ENCODE measurements at places on chromosomes 1 and 21.
A peak's percentile ranks its signal among the peaks of the same experiment; 100 is the strongest.

DNA sequence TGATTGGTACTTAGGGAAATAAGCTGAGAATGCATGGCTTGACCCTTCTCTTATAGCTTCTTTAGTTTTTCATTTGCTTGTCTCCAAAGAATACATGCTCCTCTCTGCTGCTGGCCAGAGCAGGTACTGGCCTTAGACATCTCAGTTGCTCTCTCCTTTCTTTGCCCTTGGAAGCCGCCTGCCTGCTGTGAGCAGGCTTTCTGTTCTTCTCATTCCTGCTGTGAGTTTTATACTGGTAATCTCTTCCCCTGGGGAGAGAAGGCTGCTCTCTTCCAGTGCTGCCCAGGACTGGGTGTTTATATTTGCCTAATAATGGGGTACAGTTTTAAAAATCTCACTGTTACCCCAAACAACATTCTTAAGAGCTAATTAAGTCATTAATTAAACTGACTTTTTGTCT is 323.5 kb upstream of the LRRC7 start:
- no peak for DNase-seq

DNA sequence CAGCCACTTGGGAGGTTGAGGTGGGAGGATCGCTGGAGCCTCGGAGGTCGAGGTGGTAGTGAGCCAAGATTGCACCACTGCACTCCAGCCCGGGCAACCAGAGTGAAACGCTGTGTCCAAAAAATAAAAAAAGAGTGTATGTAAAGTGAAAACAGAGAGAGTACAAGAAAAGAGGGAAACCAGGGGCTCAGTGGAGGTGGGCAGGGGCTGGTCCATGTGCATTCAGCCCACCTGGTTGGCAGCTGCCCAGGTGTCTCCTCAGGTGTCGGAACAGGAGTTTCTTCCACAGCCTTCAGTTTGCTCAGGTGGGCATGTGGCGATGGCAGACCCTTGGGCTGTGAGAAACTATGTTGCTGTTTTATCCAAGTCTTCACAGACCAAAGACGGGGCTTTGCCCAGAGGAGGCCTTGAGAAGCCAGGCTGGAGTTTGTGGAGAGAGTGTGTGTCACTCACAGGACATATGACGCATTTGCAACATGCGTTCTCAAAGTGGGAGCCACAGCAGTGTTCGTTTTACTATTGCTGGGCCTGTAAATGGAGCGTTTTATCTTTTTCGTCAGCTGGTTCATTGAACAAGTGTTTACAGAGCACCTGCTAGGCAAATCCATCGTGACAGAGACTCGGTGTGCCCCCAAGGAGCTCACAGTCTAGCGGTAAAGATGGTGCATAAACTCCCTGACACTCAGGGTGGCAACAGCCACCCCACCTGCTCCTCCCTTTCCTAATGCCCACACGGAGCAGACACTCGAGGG is 22.4 kb upstream of the SAMD11 start:
- no peak for DNase-seq

GRCh38 chr1:16209847-16210407 is 2.5 kb downstream of the ARHGEF19 start:
- no peak for DNase-seq

DNA sequence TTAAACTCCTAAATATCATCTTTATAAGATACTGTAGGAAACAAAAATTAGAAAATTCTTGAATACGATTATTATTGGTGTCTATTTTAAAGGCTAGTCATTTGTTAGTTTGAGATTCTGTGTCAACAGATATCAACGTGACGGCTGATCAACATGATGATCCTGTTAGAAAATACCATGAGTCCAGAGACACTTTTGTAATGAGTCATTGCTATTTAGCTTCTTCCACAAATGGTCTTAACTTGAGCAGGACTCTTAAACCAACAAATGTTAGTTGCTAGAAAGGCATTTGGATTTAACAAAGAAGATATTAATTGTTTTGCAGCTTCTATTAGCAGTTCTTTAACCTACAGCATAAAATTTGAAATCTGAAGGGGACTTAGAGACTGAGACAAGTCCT is 131.2 kb downstream of the TGFB2 start:
- no peak for DNase-seq

DNA sequence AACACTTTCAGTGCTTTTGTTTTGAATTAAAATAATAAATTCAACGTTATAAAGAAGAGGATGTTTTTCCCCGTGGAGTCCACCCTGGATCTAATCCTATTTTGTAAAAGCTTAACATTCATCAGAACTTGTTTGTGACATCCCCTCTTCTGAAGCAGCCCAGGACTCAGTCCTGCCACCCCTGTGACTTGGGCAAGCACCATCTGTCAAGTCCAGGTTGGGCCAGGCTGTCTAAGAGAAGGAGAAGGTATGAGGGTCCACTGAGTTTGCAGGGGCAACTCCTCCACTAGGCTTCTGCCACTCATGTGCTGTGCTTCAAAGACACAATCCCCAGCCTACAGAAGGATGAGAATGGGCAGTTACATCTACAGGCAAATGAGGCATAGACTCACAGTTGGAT is 59.7 kb downstream of the MT1HL1 start:
- DNase-seq = no peak

DNA sequence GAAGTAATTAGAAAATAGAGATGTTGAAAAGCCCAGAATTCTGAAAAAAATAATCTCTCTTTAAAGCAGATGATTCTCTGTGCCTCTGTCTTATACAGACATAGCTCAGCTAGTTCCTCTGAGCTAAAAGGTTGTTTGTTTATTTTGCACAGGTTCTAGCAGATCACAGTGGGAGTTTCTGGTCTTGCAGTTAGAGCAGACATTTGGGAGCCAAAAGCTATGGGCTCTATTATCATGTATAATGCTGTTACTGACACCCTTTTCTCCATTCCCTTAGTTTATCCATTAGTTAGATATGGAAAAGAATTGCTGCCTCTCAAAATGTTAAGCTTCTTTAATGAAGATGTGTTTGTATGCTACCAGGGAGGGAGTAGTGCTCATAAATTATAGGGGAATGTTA is 20.5 kb upstream of the CD55 start:
- DNase-seq = no peak

DNA sequence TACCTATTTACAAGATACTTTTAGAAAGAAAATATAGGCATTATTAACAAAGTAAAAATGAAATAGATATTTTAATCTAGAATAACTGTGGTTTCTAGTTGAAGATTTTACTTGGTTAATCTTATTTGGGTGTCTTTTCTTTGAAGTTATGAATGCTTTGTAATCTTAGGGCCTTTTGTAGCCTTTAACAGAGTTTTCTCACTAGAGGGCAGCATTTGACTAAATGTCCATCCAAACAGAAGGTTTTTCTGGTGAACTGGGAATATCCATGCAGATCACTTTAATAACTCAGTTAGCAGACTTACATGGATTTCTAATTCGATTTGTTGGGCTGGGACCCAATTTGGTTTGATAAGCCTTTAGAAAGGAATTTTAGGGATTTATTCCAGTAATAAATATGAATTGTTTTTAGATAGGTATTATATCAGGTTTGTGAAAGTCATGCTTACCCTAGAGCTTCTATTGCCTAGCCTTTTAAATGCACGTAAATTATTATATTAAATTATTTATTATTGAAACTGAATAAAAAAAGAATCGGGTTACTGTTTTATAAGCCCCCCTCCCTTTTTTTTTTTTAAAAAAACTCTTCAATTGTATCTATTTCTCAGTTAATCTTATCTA is 119.7 kb downstream of the ZNF326 start:
- peak; percentile 74 for DNase-seq

- DNase-seq = no peak
Observed at GRCh38 chr1:3283849-3284248, 170.6 kb upstream of the ARHGEF16 start.
